ENCODE measurements at places on chromosomes 13 and 19.

GRCh38 chr13:75978818-75979217 lies 342.7 kb downstream of the LMO7 start:
- DNase-seq: no peak

GRCh38 chr13:110138700-110139036 lies 168.3 kb downstream of the COL4A1 start:
- DNase-seq: no peak

DNA sequence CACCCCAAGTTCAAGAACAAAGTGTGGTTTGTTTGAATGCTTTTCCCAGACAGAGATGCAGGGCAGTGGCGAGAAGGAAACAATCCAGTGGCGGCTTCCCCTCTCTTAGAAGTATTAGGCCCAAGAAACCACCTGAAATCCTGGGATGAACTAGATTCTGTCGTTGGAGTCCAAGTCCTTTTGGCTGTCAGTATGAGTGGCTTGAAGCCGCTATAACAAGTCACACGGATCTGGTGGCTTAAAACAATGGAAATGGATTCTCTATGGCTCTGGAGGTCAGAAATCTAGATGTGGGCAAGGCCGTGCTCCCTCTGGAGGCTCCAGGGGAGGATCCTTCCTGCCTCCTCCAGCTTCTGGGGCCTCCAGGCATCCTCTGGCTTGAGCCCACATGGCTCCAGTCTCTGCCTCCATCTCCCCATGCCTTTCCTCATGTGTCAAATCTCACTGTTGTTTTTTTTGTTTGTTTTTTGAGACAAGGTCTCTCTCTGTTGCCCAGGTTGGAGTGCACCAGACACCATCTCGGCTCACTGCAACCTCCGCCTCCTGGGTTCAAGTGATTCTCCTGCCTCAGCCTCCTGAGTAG lies 97.7 kb downstream of the GNG7 start:
- DNase-seq: no peak

GRCh38 chr19:51293571-51294210 lies 17.8 kb upstream of the IGLON5 start:
- DNase-seq: no peak

GRCh38 chr13:111005808-111006505 lies 91.1 kb upstream of the ANKRD10 start:
- no peak for DNase-seq
